ENCODE measurements at places on chromosomes 4 and X. TPM values are rescaled to one million over a fixed set of nuclear protein-coding genes. Genes with fewer than 3 reads are reported as not detected.

GRCh38 chrX:151386838-151387459 is 10.1 kb upstream of the VMA21 start:
- no peak for DNase-seq

PCDH11X gene
- not detected for total RNA-seq

GRCh38 chr4:115090483-115091075 is 22.8 kb downstream of the NDST4 start:
- no peak for DNase-seq

DNA sequence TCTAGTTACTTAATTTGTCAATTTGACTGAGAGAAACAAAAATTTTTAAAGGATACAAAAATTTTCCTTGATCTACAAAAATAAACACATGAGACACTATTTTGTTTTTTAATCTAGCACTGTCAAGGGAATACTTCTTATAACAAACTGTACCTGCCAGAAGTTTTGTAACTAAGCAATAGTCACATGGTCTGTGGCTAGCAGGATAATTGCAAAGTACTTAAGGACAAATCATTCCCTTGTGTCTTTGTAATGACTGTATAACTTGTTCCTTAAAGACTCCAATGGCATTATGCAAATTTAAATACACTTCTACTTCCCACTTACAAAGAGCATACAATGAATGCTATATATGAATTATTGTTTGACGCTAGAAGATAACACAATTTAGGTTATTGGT is 25.1 kb upstream of the ANK2 start:
- no peak for DNase-seq

DNA sequence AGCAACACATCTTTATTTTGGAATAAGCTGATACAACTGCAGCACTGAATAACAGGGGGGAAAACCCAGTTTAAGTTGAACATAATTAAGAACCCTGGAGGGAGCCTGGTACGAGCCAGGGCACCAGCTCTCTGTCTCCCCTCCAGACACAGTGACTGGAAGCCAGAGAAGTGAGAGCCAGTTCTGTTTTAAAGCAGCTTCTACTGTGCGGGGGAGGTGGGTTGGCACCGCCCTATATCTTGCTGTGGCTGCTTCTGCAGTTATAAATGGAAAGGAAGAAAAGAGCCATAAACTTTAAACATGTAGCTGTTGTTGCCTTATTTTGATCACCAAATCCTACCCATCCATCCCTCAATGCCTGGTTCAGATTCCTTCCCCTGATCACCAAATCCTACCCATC is 207.9 kb upstream of the ANXA3 start:
- DNase-seq: no peak

DNA sequence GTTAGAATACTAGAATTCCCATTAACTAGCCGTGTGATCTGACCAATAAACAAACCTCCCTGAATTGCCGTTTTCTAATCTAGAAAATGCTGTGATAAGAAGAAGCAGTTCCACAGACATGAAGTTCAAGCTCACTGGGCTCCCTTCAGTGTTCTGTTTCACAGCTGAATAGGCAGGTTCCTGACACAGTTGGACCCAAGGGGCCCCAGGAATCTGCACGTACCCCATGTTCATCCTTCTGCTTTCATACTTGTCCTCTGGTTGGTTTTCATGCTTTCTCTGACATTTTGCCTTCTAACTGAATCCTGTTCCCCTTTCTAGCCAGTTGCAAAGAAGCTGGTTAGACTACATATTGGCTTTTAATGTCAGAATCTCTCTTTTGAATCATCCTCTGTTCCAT is 374.1 kb upstream of the MAD2L1 start:
- DNase-seq: no peak

- no peak for DNase-seq
Observed at GRCh38 chrX:32281853-32282252, 929.5 kb downstream of the DMD start.

DNA sequence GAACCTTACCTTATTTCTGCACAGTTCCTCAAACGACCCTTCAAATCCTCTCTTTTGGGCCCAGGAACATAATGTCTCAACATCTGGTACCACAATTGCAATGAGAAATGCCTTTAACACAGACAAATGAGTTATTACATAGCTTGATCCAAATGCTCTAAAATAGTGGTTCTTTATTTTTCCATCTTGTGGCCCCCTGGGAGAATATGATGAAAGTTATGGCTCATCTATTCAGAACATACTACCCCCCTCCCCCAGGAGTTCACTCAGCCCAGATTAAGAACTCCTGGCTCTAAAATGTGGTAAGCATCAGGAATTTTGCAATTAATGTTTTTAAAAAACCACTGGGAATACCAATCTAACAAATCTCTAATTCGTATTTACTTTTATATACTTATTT is 23.9 kb upstream of the CENPU start:
- DNase-seq: no peak

DNA sequence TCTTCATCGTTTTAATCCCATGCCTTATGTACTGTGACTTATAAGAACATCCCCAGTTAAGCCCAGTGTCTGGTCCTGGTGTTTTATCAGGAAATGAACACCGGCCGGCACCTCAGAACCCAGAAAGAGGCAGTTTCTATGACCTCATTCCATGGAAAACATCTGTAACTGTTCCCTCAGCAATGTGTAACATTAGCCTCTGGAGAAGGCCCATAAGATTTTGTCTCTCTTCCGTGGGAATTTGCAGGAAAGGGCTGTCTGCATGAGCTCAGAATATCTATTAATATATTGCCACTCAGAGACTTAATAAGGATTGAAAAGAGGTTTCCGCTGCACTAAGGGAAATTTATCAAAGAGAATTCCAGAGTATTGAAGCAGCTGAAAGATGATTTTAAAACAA is 3.1 kb upstream of the TCEANC start:
- DNase-seq: no peak

- no peak for DNase-seq
Observed at GRCh38 chrX:17161991-17162390, 213.0 kb upstream of the NHS start.

Measured in activated naive CD4-positive, alpha-beta T cell treated with anti-CD3 and anti-CD28 coated beads, Interleukin-2, amount 50 U/mL, for 72 hours (primary cell).